Dermis blood vessel endothelial cell (primary cell): ENCODE measurements at places on chromosomes 7 and 10. TPM values are rescaled to one million over a fixed set of nuclear protein-coding genes. Genes with fewer than 3 reads are reported as not detected.

DNA sequence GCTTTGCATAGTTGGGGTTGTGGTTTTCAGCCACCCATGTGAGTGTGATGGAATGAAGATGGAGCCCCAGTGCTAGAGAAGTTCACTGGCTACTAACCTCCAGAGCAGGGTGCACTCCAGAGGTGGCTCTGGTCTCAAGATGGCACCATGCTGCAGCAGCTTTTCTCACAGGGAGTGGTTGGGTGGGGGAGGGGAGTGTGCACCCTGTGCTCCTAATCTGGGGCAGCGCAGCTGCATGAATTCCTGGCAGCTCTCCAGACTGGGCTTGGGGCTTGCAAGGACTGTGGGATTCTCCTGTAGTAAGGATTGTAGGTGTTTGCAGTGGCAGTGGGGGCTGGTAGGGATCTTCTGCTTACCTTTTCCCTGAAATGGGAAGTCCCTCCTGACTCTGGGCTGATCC, 23.7 kb downstream of the PHTF2 start:
- DNase-seq, result no peak

GRCh38 chr10:104957178-104957841, 316.2 kb downstream of the SORCS3 start:
- DNase-seq, result no peak

The AP4M1 gene
- 16.8 and 24.3 TPM in 2 replicates for total RNA-seq

DNA sequence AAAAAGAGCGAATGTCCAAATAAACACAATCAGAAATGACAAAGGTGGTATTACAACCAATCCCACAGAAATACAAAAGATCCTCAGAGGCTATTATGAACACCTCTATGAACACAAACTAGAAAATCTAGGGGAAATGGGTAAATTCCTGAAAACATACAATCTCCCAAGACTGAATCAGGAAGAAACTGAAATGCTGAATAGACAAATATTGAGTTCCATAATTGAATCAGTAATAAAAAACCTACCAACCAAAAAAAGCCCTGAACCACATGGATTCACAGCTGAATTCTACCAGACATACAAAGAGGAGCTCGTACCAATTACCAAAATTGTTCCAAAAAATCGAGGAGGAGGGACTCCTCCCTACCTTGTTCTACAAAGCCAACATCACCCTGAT, 56.1 kb upstream of the ZNF800 start:
- DNase-seq, result no peak

The CYP3A7 gene
- not detected in 2 replicates for total RNA-seq

DNA sequence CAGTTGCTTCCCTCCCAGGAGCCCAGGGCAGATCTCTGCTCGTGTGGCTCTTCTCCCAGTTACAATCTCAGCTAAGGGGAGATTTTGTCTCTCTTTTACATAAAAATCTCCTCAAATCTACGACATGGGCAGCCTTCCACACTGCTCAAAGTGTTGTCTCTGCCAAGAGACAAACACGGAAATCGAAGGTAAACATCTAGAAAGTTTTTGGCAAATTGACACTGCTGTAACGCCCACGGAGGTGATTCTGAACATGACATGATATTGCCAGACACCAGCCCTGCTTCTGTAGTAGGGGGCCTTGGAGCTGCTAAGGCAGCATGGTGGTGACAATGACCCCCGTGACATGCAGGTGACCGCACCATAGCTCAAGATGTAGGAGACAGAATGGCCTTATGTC, 128.3 kb downstream of the CCDC3 start:
- DNase-seq, result no peak

GRCh38 chr10:68804692-68805091, 22.6 kb upstream of the STOX1 start:
- no peak for DNase-seq

DNA sequence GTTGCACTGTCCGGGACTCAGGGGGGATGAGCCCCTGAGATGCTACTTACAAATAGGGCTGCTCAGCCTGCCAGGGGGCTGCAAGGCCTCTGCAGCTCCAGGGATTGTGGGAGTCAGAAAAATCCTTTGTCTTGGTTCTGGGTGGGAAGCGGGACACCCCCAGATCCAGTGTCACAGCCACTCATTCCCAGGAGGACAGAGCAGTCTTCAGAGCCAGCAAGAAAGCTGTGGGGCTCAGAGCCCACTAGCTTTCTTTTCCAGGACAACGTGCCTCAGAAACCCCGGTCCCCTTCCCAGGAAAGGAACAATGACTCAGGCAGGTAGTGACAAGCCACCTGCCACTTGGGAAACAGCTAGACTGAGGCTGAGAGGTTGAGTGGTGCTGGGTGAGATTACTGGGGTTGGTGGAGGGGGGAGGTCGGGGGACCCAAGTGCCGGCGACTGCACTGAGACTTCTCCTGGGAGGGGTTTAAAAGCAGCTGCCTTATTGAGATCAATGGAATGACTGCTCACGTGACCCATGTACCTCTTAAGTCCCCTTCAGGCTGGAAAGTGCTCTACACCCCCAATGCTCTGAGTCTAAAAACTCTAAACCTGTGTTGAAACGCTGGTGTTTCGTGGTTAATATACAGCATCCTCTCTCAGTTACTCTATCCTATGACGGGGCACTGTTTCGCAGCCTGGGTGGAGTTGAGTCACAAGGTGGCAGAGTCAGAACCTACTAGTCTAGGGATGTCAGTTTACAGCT, 123.6 kb downstream of the UBE2H start:
- no peak for DNase-seq

- peak; percentile 42 for DNase-seq
Measured at GRCh38 chr10:688312-689120, 952 bp downstream of the DIP2C start.

DNA sequence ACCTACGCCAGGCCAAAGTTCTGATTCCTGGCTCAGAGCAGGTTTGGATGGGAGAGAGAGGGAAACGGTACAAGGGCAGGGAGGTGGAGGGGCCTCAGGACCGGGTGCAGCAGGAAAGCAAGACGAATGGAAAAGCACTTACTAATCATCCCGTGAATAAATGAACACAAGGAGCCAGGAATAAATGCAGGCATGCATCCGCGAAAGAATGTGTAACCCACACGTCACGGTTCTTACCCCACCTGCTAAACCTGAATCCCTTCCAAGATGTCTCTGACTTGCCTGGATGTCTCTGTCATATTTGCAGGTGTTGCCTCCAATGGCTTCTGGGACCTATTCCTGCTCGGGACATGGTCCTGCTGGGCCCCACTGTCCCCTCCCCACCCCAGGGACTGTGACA, 335.2 kb upstream of the RNF32 start:
- no peak for DNase-seq

The ANKRD1 gene
- total RNA-seq, result 441 and 829 TPM in 2 replicates

The SFTPA1 gene
- total RNA-seq, result not detected in 2 replicates

The RASA4B gene
- total RNA-seq, result 10.1 and 13.1 TPM in 2 replicates

The SOSTDC1 gene
- 0.05 and 0.17 TPM in 2 replicates for total RNA-seq

The SFXN2 gene
- total RNA-seq, result 7.1 and 13.7 TPM in 2 replicates

DNA sequence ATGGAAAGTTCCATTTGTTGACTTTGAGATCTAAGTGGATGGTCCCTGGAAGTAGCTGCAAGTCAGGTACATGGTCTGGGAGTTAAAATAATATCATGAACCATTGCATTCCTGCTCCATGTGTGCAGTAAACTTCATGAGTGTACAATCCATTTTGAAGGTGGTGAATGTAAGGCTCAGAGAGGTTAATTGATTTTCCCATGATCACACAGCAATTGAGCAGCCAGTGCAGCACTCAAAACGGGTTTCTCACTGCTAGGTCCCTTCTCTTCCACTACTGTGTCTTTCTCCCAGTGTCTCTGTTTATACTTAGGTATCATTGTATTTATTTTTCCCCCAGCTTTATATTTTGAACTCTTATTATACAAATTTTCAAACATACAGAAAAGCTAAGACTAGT, 9.9 kb downstream of the ZSCAN25 start:
- DNase-seq, result no peak
